ENCODE measurements at places on chromosomes 1 and 21. TPM values are rescaled to one million over a fixed set of nuclear protein-coding genes. Genes with fewer than 3 reads are reported as not detected.
A peak's percentile ranks its signal among the peaks of the same experiment; 100 is the strongest.

DNA sequence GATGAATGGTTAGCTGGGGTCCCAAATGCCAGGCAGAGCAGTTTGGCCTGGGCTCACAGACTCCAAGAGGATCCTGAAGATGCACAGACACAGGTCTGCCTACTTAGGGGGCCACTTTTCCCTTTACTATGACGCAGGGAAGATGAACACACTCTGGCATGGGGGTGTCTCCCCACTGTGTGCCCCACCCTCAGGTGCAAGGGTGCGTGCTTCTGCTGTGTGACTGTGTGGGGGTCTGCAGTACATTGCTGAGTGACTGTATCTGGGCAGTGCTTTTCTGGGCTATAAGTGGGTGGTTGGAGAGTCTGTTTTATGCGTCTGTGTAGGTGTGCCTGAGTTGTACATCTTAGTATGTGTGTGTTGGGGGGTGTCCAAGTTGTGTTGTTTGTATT is 3.8 kb downstream of the NR0B2 start:
- no peak for DNase-seq

The PKLR gene
- total RNA-seq = not detected

The AJAP1 gene
- 0.63 TPM for total RNA-seq

The GREM2 gene
- 0.36 TPM for total RNA-seq

GRCh38 chr21:31604591-31605190 is 54.8 kb upstream of the SOD1 start:
- peak; percentile 54 for DNase-seq

The KCNE2 gene
- total RNA-seq = not detected

GRCh38 chr1:156382561-156382960 is 13.6 kb downstream of the RHBG start:
- no peak for DNase-seq

- no peak for DNase-seq
Observed at GRCh38 chr1:193411714-193412113, 225.3 kb upstream of the B3GALT2 start.

- no peak for DNase-seq
Observed at GRCh38 chr1:13792419-13792818, 92.4 kb downstream of the PRDM2 start.

The CCDC30 gene
- 1.9 TPM for total RNA-seq

GRCh38 chr1:170558731-170559130 is 26.8 kb downstream of the GORAB start:
- no peak for DNase-seq

DNA sequence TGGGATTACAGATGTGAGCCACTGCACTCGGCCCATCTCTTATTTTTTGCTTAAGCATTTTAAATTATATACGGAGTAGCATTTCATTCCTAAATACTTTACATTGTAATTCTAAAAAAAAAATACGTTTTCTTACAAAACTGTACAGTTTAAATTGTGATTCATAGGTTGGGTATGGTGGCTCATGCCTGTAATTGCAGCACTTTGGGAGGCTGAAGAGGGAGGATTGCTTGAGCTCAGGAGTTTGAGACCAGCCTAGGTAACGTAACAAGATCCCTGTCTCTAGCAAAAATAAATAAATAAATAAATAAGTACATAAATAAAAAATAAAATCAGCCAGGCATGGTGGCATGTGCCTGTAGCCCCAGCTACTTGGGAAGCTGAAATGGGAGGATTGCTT is 24.6 kb downstream of the TBCE start:
- no peak for DNase-seq

The PACC1 gene
- 6.0 TPM for total RNA-seq

GRCh38 chr1:236142253-236143103 is at the start of gene GPR137B:
TSS of gene GPR137B (plus strand) at chr1:236142539. CDS start at chr1:236142623, 84 bp downstream.
- no peak for DNase-seq

DNA sequence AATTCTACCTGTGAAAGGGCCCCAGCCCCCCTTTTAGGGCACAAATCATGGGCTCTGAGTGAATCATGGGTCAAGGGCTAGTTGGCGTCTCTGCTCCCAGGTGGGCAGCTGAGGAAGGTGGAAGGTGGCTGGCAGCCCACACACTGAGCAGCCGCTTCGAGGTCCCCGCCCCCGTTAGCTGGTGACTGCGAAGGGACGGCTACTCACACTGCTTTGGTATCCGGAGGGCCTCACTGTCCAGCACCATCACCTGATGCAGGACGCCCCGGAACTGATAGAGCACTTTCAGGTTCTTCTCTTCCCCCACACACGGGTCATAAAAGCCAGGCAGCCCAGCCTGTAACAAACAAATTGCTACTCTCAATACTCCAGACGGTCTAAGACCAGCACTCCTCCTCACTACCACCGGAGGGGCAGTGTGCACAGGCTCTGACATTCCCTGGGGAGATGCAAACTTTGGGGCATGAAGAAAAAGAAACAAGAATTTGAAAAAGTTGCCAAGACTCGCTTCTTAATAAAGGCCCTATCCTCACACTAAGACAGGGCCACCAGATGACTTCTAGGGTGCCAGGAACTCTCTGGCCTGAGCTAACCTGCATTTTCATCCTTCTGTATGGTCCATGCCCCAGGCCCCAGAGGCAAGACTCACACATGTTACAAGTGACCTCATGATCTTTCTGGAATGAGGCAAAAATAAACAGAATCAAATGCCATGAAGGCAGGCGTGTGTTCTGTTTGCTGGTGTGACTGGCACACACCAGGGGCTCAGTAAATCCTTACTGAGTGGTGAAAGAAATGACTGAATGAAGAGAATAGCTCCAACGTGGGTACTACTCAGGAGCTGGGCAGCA is 11.5 kb downstream of the THAP3 start:
- DNase-seq = no peak

DNA sequence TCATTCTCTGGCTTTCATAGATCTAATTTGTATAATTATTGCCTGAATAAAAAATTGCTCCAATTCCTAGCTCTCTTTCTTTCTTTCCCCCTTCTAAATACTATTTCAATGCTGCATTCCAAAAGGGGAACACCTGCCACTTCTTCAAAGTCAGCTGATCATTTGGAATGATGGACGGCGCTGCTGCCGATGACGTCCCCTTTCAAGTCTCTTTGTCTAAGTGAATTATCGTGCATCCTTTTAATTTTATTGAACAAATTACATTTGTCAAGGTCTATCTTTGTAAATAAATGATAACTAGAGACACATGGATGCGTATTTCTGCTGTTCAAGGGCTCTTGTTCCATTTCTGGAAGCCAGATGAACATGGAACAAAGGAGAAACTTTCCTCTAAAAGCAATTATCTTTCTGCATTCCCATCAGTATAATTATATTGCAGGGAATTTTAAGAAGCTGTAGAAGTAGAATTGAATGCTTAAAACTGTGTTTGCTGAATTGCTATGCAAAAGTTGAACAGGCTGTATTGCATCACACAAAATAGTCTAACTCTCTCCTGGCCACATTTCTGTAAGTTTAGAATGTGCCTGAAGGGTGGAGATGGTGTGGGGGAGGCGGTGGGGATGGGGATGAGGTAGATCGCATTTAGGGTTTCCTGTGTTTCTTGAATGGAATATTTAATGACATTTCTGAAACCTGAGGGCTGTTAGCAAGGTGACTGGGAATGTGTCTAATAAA is 191.9 kb upstream of the LMO4 start:
- DNase-seq = no peak

DNA sequence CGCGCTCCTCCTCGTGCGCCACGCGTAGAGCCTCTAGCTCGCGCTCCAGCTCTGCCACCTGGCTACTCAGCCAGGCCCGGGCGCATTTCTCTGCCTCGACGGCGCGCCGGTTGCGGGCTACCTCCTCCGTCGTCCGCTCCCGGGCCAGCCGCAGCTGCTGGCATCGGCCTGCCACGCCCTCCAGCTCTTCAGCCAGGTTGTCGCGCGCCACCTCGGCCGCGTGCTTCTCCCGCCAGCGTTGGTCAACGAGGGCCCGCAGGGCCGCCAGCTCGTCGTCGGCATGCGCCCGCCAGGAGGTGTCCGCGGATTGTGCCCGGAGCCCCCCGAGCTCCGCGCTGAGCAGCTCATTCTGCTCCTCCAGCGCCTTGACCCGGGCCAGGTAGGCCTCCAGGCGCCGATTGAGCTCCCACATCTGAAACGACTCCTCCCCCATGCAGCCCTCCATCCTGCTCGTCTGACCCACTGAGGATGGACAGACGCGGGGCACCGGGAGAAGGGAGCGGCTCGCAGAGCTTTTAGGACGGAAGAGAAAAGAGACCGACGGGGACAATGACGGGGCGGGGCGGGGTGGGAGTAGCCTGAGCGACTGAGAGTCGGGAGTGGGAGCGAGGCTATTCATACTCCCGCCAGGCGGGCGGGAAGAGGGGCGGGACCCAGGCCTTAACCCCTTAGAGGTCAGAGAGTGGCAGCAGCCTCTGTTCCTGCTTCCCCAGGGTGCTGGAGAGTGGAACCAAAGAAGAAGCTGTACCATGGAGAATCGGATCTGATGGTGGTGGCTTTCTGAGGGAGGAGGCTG is at the start of gene NES:
TSS of gene NES (minus strand) at position 588 of the 796 bp plus-strand sequence. CDS start at position 445, 143 bp downstream.
- no peak for DNase-seq

The GABRD gene
- total RNA-seq = not detected

The E2F2 gene
- 0.31 TPM for total RNA-seq
